ENCODE measurements at places on chromosomes 3 and 15.
A peak's percentile ranks its signal among the peaks of the same experiment; 100 is the strongest.

DNA sequence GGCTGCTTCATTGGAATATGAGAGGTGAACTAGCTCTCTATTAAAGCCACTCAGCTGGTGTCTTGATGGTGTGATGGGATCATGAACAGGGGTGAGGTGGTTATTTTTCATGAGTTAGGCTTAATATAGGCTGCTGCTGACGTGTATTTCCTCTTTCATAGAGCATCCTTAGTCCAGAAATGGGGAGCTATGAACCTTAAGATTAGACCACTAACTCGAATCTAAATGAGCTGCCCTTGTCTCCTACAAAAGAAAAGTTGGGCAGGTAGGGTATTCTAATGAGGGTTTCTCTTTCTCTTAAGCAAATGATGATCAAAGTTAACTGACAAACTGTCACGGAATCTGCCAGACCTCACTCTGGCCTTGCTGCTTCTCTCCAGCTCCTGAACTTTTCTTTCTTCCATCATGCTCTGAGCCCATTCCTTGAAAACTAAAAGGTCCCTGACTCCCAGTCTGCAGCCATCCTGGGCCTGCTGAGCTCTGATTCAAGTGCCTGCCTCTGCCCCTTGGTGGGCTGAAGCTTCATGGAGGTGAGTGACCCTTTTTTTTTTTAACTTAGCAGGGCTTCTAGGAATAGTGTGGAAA lies at the start of gene TRIM69:
Gene TRIM69, plus strand, starts transcription at position 348 of the 585 bp plus-strand sequence. Its CDS starts 177 bp downstream, at position 525.
- no peak for DNase-seq

DNA sequence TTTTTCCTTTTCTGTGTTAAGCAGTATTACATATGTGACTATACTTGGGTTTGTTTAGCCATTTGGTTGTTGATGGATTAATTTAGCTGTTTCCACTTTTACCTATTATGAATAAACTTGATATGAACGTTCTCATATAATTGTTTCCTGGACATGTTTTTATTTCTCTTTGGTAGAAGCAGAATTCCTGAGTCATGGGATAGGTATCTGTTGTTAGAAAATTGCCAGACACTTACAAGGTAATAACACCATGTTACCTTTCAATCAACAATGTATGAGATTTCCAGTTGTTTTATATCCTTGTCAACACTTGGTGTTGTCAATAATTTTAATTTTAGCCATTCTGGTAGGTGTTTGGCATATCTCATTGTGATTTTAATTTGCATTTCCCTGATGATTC lies 475.4 kb downstream of the IGSF11 start:
- no peak for DNase-seq

- no peak for DNase-seq
Observed at GRCh38 chr3:142445816-142446254, 2.0 kb downstream of the XRN1 start.

- DNase-seq = no peak
Observed at GRCh38 chr3:165643425-165643824, 193.8 kb downstream of the BCHE start.

GRCh38 chr15:30992249-30992864 lies 929 bp upstream of the MTMR10 start:
- no peak for DNase-seq

GRCh38 chr3:177615015-177615414 lies 417.7 kb upstream of the TBL1XR1 start:
- DNase-seq = no peak

- DNase-seq = no peak
Observed at GRCh38 chr3:34382859-34383258, 584.4 kb downstream of the PDCD6IP start.

DNA sequence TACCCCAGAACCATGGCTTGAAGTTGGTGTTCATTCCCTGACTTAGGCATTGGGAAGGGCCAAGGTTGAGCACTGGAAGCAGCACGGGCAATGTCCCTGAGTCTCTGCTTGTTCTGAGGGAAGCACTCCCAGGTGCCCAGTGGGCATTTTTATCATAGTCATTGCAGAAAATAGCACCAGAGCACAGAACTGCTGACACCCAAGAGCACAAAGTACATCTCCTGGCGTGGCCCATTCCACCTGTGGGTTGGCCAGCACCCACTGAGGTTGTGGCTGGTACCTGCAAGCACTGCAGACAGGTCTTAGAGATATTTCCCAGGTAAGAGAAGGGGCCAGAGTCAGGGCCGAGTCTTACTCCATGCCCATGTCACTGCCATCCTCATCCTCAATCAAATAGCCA lies 28.5 kb upstream of the GCNT3 start:
- no peak for DNase-seq

DNA sequence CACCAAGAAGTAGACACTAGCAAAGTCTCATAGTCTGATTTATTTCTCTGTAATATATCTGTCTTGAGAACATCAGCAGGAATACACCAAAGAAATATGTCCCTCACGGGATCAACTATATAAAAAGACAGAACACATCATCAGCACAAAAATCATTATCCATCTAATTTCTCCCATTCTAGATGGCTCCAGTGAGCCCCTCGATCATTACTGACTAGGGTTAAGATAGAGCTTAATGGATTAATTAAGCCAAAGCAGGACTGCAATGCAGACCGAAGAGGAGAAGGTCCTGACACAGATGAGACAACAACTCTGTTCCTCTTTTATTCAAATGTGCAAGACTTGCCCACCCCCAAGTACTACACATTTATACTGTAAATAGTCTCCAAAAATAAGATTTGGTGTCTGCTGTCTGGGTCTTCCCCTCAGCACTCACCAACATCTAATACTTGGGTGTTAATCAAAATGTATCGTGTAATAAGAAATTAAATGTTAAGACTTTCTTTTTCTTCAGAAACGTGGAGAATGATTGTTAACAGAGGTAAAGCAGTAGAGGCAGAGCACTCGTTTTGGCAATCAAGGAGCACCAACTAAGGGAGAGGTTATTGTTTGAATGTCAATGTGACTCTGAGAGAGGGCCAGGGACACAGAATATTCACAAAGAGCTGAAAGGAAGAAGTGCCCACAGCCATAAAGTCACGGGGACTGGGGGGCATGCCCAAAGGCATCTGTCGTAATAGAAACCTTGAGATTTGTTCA lies 133.6 kb downstream of the TIGIT start:
- DNase-seq = no peak

GRCh38 chr15:28963711-28964081 lies 77.9 kb downstream of the APBA2 start:
- no peak for DNase-seq

DNA sequence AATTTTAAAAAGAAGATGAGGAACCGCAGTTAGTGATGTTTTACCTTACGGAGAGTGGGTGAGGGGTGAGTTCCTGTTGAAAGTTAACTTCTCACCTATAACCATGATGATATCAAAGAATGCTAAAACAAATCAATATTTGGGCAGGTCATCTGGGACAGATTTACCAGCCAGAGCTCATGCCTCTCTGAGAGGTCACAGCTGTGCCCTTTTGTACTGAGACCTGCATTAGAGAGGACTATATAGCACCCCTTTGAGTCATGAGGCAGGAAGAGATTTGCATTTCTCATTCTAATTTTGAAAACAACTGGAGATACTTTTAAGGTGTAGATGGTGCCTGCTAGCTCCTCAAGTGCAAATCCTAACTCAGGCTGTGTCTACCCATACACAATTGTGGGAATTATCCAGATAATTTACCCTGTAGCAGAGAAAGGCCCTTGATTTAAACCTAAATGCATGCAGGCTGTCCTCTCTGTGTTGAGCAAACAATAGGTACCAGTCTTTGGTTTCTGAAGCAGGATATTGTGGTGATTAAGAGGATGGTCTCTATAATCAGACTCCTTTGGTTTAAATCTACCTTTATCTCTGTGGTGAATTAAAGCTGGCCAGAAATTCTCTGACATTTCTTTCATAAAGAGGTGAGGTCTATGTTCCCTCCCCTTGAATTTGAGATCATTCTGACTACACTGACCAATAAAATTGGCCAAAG lies 5.8 kb upstream of the TM4SF4 start:
- no peak for DNase-seq

GRCh38 chr3:14434126-14434497 lies 31.7 kb downstream of the SLC6A6 start:
- DNase-seq = no peak

- DNase-seq = no peak
Observed at GRCh38 chr3:102586485-102586884, 151.7 kb downstream of the ZPLD1 start.

DNA sequence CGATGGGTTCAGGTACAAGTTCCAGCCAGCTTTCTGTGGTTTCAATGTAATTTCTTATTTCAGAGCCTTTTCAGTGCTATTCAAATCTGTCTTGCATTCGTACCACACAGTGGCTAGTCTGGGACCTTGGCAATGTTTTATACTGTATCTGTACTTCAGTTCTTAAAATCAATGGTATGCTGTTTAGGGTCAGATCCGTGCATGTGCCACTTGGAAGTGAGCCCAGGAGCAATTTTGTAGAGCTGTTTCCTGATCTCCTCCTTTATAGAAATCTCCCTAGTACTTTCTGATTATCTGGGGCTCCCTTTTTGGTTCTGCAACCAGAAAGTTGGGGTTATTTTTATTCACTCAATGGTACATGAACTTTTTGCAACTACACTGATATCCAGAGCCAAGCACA lies 59.5 kb upstream of the NDUFB4 start:
- no peak for DNase-seq

- DNase-seq = no peak
Observed at GRCh38 chr3:63809607-63810006, 9.5 kb upstream of the C3orf49 start.

- DNase-seq = peak; percentile 33
Observed at GRCh38 chr15:68930268-68931022, at the start of gene SPESP1. TSS of gene SPESP1 (plus strand) at chr15:68930525. CDS start at chr15:68930654, 129 bp downstream.

DNA sequence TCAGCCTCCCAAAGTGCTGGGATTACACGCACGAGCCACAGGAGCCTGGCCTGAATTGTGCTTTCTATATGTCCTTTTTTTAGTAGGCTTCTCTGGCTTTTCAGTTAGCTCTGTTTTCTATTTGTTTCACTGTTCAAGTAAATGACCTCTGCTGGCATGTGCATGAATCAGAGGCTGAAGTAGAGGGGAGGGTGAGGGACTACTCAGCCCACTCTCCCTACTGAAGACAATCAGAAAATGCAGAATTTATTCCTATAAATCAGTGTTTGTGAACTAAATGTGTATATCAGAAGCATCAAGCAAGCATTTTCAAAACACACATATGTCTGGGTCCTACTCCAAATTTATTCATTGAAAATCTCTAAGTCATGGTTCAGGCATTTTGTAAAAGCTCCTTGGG lies 45.0 kb downstream of the ZMAT3 start:
- DNase-seq = no peak

DNA sequence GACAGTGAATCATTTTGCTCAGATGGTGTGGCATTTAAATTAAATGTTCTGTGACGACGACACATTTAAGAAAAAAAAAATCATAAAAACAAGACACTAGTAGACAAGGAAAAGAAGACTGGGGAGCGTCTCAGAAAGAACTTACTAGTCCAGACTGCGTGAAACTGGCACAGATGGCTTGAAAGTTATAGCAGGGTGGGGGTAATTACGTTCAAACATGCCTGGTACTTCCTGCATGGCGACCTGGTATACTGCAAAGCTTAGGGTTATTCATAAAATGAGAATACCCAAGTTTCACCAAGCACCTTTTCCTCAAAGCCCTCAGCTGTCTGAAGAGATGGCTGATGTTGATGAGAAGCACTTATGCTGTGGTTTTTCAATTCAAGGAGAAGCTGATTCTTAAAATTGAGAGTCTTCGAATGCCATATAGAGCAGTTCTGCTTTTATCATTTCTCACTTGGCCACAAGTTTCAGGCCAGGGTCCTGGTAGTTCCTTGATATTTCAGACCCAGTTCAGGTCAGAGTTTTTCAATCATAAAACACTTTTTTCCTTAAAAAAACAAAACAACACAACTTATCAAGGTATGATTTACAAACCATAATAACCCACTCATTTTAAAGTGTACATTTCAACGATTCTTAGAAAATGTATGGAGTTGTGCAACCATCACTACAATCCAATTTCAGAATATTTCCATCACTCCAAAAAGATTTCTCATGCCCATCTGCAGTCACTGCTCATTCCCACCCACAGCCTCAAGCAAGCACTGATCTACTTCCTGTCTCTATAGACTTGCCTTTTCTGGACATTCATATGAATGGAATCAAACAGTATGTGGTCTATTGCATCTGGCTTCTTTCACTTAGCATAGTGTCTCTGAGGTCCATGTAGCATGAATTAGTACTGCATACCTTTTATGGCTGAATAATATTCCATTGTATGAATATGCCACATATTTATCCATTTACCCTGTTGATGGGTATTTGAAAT lies 24.7 kb downstream of the PCOLCE2 start:
- DNase-seq = no peak

GRCh38 chr15:30953731-30954378 lies 37.6 kb downstream of the MTMR10 start:
- DNase-seq = no peak

DNA sequence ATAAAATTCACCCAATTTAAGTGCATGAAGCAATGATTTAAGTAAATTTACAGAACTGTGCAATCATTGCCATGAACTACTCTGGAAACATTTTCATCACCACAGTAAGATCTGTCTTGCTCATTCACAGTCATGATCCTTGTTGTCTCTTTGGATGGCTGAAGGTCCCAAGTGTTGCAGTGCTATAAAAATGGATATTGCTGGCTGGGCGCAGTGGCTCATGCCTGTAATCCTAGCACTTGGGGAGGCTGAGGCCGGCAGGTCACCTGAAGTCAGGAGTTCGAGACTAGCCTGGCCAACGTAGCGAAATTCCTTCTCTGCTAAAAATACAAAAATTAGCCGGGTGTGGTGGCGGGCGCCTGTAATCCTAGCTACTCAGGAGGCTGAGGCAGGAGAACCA lies 17.0 kb downstream of the SNRPN start:
- no peak for DNase-seq

GRCh38 chr3:134615743-134616142 lies 35.1 kb downstream of the KY start:
- DNase-seq = no peak

GRCh38 chr15:51403946-51404695 lies 62.7 kb downstream of the GLDN start:
- no peak for DNase-seq

DNA sequence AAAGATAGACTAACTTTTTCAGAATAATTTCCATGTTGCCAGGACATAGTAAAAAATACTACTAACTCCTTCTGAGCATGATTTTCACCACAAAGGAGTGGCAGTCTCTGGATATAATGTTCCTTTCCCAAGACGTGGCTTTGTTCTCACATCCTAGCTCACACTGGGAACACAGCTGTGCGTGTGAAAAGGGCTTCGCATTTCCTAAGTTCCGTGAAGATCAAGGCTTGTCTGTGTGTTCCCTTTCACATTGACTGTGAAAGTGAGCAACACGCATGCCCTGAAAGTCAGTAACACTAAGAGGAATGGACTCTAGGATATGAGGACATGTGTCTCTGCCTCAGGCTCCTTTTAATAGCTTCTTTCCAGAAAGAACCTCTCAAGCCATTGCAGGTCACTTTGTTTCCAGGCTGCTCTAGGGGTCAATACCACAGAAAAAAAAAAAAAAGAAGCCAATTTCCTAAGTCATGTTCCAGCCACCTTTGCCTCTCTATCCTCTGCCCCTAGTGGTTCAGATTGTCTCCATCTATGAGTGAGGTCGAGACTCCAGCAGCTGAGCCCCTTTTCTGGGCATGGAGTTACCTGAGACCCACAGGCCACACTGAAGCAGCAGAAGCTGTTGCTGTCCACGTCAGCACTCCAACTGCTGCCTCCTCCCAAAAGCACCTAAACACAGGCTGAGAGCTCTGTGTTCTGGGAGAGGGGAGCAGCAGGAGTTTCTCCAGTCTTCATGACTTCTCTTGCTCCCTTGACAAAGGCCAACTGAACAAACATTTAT lies 355.9 kb downstream of the RSL24D1 start:
- DNase-seq = no peak

- DNase-seq = no peak
Observed at GRCh38 chr3:41853540-41854196, 108.2 kb downstream of the ULK4 start.

GRCh38 chr15:29109762-29110161 lies 159.9 kb downstream of the NSMCE3 start:
- DNase-seq = no peak

- DNase-seq = no peak
Observed at GRCh38 chr15:35443376-35443775, 102.6 kb downstream of the DPH6 start.
